Fibroblast of mammary gland (primary cell): ENCODE measurements at places on chromosomes 5 and 9.

- peak; percentile 94 for DNase-seq
These were observed 3.2 kb upstream of the ADRA1B start for GRCh38 chr5:159913048-159913447.

DNA sequence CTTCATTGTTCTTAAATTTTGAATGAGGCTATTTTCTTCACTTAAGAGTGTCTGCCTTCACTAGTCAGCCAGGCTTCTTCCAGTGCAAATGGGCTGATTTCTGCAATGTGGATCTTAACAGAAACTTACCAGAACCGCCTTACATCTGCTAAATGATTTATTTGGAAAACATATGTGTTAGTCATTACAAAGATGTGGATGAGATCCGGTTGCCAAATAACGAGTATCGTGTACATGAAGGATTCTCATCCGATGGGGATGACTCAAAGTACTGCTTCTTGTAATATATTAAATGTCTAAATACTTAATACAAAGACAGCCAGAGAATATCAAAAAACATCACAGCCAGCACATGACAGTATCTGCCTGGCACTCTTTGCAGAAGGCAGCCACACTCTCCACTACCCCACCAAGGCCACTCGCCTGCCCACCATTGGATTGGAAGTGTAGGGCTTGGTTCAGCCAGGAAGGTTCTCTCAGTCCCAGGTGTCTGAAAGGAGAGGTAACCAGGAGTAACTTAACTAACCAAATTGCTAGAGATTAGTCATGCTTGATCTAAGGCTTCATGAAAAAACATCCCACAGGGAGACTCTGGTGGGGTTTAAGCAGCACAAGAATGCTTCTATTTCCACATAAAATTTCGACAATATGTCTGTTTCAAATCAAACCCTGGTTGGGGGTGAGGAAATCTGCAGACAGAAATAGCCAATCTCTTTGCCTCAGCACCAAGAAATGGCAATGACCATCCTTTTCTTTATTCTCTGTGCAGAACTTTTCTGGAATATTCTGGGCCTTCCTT lies 174.8 kb downstream of the GADD45G start:
- DNase-seq, result peak; percentile 73

DNA sequence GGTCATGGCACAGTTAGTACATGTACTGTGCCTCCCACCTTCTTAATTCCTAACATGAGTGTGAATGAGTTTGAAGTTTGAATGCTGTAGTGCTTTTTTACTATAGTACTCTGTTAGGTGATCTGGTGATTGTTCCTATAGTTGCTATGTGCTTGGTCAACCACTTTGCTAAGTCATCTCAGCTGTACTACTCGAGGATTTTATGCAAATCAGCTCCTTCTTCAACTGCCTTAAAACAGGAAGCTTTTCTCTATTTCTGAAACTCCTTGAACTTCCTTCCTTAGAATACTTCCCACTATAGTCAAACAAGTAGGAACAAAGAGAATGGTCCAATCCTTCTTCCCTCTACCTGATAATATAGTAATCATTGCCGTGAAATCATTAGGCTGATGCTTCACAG lies 219.6 kb downstream of the CTNND2 start:
- DNase-seq, result no peak

DNA sequence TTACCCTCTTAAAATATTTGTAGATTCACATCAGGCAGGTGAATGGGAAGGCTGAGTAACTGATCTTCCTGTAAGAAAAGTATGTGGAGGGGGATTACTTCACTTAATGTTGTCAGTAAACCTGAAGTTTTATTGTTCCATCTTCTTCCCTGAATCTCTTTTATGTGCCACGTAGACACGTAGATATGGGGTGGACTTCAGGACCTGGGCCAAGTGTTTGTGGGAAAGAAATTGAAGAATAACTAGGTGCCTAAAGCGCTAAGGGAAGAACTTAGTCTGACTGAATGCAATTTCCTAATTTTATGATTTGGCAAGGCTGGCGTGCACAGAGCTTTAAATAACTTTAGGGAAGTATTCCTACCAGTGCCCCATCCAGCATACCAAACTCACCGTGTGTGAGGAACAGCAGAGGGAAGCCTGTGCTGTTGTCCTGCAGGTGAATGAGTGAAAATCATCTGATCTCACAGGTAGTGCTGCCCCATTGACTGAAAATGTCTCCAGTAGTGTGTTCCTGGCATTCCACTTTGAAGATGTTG lies 323.4 kb downstream of the KDM4C start:
- no peak for DNase-seq

GRCh38 chr9:100111235-100111634 lies 12.2 kb downstream of the INVS start:
- peak; percentile 99 for DNase-seq

- peak; percentile 6 for DNase-seq
These were observed 254.6 kb upstream of the SLC24A2 start for GRCh38 chr9:20043461-20043860.

GRCh38 chr9:107154291-107154690 lies 128.8 kb upstream of the RAD23B start:
- DNase-seq, result no peak

DNA sequence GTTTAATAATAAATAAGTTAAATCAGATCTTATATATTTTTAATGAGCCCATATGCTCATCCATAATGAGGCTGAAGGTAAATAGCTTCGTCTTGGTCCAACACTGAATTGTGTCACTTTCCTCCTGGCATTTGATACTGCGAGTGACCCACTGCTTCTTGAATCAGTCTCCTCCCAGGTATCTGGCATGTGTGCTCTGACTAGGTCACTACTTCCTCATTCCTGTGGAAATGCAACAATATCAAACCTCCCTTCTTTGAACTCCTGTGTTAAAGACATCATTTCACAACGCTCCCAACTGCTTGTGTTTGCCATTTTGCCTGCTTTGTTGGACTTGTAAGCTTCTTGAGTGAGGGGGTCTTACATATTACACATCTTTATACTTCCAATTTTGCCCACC lies 157.7 kb downstream of the SLC24A2 start:
- no peak for DNase-seq

DNA sequence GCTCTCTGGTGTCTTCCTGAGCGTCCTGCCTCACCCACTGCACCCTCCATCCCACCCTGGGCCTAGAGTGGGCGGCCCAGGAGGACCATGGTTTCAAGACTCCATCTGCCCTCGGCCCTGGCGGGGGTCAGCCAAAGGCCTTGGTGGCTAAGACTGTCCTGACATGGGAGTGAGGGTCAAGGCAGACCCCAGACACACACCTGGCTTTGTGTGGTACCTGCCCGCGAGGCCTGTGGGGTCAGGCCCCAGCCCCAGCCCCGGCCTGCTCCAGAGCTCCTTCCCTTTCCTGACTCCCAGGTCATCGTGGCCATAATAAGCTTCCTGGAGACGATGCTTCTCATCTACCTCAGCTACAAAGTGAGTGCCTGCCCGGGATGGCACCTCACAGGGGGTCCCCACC lies 54.6 kb downstream of the KCNT1 start:
- no peak for DNase-seq

DNA sequence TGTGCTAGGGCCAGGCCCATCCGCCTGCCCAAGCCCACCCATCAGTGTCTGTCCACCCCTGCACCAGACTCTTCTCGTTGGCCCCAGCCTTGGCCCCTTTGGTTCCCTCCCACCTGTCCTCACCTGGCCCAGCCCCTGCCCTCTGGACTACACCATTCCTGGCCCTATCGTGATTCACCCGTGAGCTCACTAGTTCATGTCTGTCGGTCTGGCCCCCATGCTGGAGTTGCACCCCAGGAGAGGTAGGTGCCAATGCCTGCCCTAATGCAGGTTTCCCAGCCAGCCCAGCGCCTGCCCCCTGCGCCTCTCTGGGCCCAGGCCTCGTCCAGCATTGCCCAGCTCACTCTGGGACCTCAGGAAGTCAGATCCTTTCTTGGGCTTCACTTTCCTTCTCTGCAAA lies 115.4 kb upstream of the LMX1B start:
- DNase-seq, result no peak

GRCh38 chr9:115016344-115016743 lies 86.0 kb upstream of the TNFSF8 start:
- DNase-seq, result no peak

DNA sequence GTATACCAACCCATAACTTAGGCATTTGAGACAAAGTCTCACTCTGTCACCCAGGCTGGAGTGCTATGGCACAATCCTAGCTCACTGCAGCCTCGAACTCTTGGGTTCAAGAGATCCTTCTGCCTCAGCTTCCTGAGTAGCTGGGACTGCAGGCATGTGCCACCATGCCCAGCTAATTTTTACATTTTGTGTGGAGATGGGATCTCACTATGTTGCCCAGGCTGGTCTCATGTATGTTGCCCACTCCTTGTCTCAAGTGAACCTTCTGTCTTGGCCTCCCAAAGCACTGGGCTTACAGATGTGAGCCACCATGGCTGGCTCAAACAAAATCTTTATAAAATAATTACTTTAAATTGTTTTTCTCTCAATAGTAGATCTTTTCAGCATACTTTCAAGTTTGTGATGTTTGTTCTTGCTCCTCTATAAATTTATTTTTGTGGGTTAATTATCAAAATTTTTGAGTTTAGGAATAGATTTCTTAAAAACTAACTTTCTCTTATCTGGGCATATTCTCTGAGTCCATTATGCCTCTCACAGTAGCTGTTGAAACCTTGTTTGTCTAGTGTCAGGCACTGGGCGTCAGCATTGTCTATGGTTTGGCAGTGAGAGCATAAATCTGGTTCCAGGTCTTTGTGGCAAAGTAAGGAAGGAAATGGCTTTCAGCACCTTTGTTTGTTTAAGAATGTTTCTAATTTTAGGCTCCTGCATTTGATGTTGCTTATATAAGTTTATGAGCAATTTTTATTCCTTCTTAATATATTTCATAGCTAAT lies 38.7 kb downstream of the NLN start:
- DNase-seq, result peak; percentile 61

- DNase-seq, result no peak
These were observed 20.7 kb upstream of the IL33 start for GRCh38 chr9:6194934-6195333.

- DNase-seq, result no peak
These were observed 25.2 kb downstream of the PRRC2B start for GRCh38 chr9:131419026-131419614.

GRCh38 chr9:132324425-132324824 lies 30.4 kb downstream of the SETX start:
- DNase-seq, result no peak

- DNase-seq, result no peak
These were observed 6.6 kb downstream of the FLT4 start for GRCh38 chr5:180642779-180643178.

GRCh38 chr5:136560126-136560525 lies 194.8 kb upstream of the TRPC7 start:
- DNase-seq, result no peak

GRCh38 chr9:38065369-38066075 lies 3.5 kb downstream of the SHB start:
- no peak for DNase-seq

- DNase-seq, result no peak
These were observed 73.6 kb upstream of the TGFBR1 start for GRCh38 chr9:99031319-99031718.

DNA sequence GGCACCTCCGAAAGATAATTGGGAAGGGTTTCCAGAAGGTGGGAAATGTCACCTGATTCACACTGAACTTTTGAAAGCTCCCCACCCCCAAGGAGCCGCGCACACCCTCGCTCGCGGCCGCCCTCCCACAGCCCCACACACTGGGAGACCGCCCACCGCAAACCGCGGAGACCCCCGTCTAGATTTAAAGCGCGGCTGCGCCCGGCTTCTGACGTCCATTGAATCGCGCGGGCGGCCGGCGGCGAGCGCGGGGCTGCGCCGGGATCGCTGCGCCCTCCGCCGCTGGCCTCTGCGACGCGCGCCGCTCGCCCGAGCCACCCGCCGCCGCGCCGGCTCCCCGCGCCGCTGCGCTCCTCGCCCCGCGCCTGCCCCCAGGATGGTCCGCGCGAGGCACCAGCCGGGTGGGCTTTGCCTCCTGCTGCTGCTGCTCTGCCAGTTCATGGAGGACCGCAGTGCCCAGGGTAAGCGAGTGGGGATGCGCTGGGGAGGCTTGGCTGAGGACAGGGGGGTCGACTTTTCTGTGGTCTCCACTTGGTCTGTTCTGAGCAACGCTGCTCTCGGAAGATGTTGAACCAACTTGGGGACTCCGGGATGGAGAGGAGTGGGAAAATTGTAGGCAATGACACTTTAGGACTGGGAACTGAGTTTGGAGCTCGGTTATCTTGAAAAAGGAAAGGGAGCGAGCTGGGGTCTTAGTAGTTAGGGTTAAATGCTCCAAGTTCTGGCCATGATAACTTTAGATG lies at the start of gene FST:
Gene FST (plus strand): TSS at position 214 of the 743 bp plus-strand sequence. CDS start 163 bp downstream, at position 377.
- DNase-seq, result peak; percentile 28
